ENCODE measurements at places on chromosomes 11 and 22.
A peak's percentile ranks its signal among the peaks of the same experiment; 100 is the strongest.

- no peak for DNase-seq
These were observed 741 bp downstream of the PHRF1 start for GRCh38 chr11:576811-577610.

DNA sequence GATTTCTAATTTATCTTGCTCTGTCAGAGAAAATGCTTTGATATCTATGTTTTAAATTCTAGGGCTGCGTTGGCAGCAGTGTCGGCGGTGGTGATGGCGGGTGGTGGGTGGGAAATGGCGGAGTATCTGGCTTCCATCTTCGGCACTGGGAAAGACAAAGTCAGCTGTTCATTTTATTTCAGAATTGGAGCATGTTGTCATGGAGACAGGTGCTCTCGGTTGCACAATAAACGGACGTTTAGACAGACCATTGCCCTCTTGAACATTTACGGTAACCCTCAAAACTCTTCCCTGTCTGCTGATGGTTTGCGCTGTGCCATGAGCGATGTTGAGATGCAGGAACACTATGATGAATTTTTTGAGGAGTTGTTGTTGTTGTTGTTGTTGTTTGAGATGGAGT, 36.1 kb upstream of the PHOX2A start:
- no peak for DNase-seq

DNA sequence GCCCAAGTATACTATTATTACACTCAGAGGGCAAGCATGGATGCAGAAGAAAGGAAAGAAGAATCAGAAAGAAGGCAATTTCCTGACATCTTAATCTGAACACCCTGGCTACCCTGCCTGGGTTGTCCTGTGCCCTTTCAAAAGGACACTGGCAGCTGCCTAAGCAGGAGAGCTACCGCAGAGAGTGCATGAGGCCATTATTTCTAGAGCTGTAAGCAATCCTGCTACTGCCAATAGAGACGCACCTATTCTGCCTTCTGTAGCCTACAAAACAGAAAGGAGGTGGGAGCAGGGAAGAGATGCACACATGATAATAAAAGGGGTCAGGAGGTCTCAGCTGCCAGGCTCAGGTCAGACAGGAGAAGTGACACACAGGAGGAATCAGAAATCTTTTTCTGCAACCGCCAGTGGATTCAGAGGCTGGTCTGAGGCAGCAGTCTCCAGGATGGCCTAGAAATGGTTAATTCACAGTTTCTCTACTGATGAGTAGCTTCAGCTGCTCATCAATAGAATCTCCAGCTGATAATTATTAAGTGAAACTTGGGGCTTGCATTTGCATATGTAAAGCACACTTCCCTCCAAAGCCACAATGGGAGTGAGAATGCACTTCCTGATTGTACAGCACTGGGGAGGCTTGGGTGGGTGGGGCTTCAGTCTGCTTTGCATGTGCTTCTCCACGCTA, 253.9 kb downstream of the LARGE1 start:
- no peak for DNase-seq

DNA sequence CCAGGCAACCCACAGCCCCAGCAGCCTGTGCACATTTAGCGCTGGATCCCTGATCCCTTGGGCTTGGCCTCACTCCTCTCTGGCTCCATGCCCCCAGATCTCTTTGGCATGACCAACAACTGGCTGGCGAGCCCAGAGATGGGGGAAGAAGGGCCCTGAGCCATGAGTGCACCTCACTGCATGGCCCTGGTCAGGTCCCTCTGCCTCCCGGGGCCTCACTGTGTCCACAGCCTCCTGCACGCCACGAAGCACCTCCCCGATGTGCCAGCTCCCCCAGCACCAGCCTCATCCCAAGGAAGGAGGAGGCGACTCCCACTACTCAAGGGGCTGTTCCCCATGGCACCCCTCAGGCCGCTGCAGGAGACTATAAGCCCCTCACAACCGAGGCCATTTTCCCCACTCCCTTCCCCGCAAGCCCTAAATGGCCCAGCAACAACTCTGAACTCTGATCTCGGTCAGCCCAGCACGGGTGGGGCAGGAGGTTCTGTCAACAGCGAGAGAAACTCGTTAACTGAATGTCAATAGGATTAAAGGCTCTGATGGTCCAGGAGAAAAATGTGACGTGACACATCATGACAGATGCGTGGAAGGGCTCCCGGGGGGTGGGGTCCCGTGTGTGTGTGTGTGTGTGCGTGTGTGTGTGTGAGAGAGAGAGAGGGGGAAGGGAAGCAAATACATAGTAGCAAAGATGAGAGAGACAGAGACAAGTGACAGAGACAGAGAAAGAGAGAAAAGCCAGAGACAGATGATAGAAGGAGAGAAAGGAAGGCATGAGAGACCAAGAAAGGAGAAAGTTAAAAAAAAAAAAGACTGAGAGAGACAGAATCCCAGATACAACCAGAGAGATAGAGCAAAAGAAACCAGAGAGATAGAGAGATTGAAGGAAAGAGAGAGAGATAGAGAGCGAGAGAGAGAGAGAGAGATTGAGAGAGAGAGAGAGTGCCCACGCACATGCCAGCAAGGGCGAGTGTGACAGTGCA, 28.4 kb upstream of the SYT7 start:
- no peak for DNase-seq

DNA sequence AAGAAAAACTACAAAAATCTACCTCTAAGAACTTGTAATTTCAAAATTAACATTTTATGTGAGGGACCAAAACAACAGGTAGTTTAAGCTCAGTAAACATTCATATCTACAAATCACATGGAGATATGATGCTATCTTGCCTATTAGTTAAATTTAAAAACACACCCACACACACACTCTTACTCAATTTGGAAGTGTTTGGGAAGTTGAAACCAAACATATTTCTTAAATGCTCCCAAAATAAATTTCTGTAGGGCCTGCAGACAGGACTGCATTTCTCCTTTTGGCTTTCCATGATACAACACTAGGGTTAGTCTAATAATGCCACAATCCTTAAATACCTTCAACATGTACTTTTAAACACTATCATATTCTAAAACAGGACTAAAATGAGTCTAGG, 7.0 kb downstream of the PITPNB start:
- no peak for DNase-seq

GRCh38 chr11:22730319-22730718, 63.9 kb downstream of the GAS2 start:
- DNase-seq, result no peak

DNA sequence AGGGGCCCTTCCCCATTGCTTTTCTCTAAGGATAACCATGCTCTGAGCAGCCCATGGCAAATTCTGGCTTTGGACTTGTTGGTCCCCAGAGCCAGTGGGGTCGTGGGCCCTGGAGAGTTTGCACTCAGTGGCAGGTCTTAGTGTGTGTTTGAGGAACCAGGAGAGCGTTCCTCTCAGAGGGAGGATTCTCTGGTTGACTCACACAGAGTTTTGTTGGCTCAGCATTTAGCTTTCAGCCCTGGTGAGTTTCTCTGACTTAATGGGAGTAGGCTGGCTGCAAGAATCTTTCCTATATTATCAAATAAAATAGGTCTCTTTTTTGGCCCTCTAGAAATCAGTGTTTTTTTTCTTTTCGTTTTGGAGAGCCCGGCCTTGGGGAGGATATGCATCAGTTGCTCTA, 20.9 kb downstream of the ST14 start:
- DNase-seq, result peak; percentile 15

DNA sequence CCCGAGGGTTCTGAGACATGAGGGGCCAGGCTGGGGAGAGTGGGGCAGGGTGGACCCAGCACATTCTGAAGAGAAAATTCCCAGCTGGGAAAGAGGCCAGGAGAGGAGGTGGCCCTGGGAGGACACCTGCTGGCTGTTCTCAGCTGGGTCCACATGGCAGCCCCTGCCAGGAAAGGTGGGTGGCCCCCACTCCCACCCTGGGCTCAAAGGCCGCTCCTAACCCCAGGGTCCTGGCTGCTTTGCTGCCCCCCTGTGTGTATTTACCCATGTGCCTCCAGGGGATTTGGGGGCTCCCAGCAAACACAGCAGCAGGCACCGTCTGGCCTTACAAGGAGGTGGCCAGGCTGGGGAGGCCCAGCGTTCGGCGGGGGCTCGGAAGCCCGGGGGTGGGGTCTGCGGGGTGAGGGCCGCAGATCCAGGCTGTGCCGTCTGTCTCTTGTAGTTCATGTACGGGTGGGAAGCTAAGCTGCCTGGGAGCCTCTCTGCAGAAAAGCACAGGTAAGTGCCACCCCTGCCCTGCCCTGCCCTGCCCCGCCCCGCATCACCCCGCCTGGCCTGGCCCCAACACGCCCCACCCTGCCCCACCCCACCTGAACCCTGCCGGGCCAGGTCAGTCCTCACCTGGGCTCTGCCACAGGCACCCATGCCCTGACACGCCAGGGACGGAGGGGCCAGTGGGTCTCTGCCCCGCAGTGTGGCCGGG, 10.6 kb downstream of the MUC5B start:
- DNase-seq, result no peak

DNA sequence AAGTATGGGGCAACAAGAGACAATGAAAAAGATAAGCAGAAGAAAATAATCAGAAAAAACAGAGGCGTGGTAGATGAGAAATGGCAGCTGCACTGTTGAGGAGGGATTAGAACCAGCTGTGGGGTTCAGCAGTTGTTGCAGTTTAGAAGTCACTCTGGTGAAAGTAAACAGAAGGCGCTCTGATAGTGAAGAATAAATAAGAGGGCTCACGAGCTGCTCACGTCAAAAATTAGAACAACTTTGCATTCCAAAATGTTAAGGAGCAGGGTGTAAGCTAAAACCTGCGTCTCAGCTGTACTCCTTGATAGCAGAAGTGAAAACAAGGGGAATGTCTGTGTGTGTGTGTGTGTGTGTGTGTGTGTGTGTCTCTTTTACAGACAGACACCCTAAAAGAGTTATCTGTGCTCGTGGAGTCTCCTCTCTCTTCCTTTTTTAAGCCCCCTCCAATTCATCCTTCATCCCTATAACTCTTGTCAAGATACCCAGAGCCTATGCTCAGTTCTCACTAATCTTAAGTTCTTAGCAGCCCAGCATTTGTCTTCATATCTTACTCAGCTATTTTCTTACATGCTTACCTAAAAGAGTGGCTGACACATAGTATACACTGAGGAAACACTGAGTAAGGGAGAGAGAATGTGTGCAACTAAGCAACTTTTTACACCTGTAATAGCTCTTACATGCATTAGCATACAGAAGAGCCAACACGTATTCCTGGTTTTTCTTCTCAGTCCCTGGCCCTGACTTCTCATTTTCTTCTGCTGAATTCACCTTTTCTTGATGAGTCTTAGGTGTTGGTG, 8.9 kb downstream of the TTC17 start:
- DNase-seq, result no peak

GRCh38 chr11:118631142-118631909, 23.9 kb downstream of the PHLDB1 start:
- DNase-seq, result no peak

DNA sequence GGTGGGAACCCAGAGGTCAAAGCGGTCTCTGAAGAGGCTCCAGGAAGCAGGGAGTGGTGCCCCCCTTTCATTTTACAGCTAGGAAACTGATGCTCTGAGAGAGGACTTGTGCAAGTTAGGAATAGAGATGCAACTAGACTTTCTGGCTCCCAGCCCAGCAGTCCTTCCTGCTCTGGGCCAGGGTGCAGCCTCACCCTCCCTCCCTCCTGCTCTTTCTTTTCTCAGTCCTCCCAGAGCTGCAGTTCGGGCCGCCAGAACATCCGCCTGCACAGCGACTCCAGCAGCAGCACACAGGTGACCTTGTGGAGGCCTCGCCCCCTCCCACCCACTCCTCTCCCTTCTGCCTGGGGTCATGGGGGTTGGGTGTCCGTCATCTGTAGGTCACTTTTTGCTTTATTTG, 51.5 kb downstream of the LHFPL7 start:
- DNase-seq, result peak; percentile 18

DNA sequence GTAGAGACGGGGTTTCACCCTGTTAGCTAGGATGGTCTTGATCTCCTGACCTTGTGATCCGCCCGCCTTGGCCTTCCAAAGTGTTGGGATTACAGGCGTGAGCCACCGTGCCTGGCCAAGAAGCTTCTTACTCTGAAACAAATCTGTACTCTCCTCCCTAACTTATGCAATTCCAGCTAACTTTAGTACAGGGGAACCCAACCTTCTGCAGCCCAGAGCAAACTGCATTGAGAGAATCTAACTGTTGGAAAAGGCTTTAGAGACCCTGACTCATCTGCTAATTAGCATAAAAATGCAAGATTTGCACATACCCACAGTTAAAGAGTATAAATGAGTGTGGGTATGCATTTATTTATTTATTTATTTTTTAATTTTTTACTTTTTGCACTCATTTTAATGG, 64.8 kb downstream of the APOL5 start:
- DNase-seq, result no peak

DNA sequence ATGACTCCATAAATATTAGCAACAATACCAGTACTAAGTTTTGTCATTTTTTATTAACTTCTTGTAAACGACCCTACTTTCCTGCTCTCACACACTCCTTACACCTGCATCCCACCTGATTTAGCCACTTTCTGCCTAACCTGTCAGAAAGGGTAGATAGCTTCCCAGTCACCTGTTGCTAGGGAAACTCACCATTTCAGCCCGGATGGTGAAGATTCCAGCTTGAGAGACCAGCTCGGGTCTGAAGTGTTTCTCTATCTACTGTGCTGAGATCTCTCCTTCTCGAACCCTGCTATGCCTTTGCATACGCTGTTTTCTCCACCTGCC, at the start of gene PARVG:
PARVG (plus strand) TSS at position 220 of the 327 bp plus-strand sequence. CDS start 2,405 bp downstream, outside the sequence.
- no peak for DNase-seq

- DNase-seq, result no peak
These were observed at the start of gene GPR152 for GRCh38 chr11:67452141-67452952. GPR152 (minus strand) TSS chr11:67452729; CDS start chr11:67452724, 5 bp downstream.

GRCh38 chr11:2378527-2379210, 1.6 kb downstream of the CD81 start:
- no peak for DNase-seq

GRCh38 chr22:24027389-24027975, 16.4 kb downstream of the CABIN1 start:
- no peak for DNase-seq

- DNase-seq, result no peak
These were observed 150.9 kb upstream of the GRK3 start for GRCh38 chr22:25413620-25414019.

- DNase-seq, result no peak
These were observed 78.4 kb downstream of the HSD17B12 start for GRCh38 chr11:43758927-43759326.

GRCh38 chr22:30882974-30883533, 85.5 kb downstream of the MORC2 start:
- DNase-seq, result no peak

DNA sequence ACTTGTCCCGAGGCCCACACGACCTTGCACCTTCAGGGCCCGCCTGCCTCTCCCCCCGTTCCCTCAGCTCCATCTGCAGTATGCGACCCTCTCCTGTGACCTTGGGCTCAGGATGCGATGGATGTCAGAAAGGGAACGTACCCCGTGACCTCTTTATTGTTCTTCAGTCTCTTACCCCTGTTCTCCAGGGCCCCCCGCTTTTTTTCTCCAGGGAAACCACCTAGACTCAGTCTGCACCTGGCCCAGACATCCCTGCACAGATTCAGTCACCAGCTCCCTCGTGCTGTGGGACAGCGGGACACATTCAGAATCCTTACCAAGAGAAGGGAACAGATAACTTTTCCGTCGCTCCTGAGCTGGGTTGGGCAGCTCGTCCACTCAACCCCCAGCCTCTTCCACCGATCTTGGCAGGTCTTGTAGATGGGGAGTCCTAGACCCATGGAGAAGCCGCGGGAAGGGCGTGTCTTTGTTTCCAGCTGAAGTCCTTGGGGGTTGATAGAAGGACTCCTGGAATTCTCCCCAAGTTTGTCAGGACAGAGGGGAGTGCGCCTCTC, 1.4 kb upstream of the PHOX2A start:
- no peak for DNase-seq

GRCh38 chr22:36252754-36253522, at the start of gene APOL1:
APOL1 (plus strand) TSS chr22:36253133; CDS start chr22:36254956, 1,823 bp downstream.
- DNase-seq, result no peak

- DNase-seq, result no peak
These were observed 648 bp downstream of the KCNJ11 start for GRCh38 chr11:17387811-17388210.

GRCh38 chr11:95266751-95267374, 35.9 kb upstream of the SESN3 start:
- DNase-seq, result no peak
